Hepatocyte (in vitro differentiated cells): ENCODE measurements at places on chromosomes 7 and 10.

GRCh38 chr10:9965341-9965740 is 1052.3 kb upstream of the CELF2 start:
- DNase-seq = no peak

GRCh38 chr10:42836096-42836495 is 53.5 kb downstream of the BMS1 start:
- DNase-seq = no peak

GRCh38 chr7:33250421-33250871 is 121.1 kb downstream of the BBS9 start:
- DNase-seq = no peak

DNA sequence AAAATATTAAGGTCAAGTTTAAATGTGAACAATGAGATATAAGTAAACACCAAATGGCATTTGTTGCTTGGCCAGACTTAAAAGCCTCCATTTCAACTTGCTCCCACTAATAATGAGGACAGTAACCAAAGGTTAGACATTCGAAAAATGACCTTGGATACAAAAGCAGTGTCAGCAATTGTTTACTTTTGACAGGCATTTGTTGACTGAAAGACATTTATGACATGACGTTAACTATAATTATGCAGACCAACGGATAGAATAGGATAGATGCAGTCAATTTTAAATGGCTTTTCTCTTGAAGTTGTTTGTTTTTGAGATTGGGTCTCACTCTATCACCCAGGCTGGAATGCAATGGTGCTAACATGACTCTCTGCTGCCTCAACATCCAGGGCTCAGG is 6.3 kb upstream of the WNT16 start:
- no peak for DNase-seq

- DNase-seq = peak; percentile 76
These were observed 3.7 kb upstream of the MCU start for GRCh38 chr10:72688208-72688651.
